ENCODE measurements at places on chromosomes 4 and X.

DNA sequence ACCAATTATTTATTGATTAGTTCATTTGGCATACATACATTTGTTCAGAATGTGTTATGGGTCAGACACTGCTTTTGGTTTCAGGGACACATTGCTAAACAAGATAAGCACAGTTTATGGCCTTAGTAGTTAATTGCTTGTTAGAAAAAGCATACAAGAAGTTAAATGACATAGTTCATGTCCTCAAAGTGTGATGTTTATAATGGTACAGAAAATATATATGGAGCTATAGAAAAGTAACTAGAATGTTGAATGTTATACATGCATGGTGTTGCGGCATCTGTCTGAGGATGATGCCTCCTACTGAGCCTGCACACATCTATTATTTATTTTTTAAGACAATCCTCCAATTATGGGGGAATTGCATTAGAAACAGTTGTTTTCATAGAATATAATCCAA, 1476.3 kb upstream of the PCDH7 start:
- DNase-seq, result no peak

DNA sequence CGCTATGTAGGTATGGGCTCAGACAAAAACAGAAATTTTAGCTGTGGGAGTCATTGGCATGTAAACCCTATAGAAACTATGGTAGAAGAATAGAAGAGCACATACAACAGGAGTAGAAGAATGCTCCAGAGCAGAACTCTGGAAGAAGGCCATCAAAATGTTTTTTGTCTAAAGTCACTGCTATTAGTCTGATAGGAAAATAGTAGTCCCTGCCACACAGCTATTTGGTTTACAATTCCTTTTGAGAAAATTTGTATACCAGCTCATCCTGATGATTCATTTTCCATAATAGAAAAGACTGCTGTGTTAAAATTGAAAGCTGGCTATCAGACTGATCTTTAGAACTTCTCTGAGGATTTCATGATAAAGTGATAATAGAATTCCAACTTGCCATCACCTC, 32.8 kb upstream of the ADAD1 start:
- DNase-seq, result no peak

- no peak for DNase-seq
Measured at GRCh38 chr4:146267826-146268225, 53.5 kb downstream of the REELD1 start.

DNA sequence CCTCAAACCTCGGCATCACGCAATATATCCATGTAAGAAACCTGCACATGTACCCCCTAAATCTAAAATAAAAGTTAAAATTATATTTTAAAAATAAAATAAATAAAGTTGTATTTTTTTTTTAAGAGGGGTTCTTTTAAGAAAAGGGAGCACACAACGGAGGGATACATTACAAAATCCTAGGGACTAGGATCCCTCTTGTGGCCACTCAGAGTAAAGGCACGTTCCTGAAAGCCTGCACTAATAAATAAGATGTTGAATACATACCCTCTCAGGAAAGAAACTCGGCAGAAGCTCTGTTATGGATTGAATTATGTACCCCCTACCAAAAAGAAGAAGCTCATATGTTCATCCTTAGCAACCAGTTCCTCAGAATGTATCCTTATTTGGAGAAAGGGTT, 50.9 kb upstream of the PRDX4 start:
- DNase-seq, result no peak

- DNase-seq, result no peak
Measured at GRCh38 chr4:105191621-105192210, 45.0 kb downstream of the TET2 start.

GRCh38 chrX:70834589-70834988, 73.9 kb downstream of the TEX11 start:
- DNase-seq, result no peak

- no peak for DNase-seq
Measured at GRCh38 chrX:151792505-151792904, 58.0 kb downstream of the CNGA2 start.

DNA sequence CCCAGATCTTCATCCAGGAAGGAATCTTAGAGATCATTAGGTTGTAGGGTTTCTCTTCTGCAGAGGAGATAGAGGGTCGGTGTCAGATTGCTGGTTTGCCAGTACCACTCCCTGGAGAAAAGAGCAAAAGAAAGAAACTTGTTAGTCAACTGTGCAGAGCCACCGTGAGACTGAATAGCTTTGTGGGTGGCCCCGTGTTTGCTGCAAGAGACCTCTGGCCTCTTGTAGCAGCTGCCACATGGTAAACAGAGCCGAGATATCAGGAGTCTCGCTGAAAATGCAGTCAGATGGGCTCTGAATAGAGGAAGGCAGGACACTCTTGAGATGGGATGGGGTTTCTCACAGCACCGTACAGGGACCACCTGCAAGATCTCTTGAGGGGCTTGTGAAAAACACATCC, 149.7 kb downstream of the PTTG2 start:
- no peak for DNase-seq

GRCh38 chr4:102334624-102335023, 10.7 kb downstream of the SLC39A8 start:
- DNase-seq, result no peak

DNA sequence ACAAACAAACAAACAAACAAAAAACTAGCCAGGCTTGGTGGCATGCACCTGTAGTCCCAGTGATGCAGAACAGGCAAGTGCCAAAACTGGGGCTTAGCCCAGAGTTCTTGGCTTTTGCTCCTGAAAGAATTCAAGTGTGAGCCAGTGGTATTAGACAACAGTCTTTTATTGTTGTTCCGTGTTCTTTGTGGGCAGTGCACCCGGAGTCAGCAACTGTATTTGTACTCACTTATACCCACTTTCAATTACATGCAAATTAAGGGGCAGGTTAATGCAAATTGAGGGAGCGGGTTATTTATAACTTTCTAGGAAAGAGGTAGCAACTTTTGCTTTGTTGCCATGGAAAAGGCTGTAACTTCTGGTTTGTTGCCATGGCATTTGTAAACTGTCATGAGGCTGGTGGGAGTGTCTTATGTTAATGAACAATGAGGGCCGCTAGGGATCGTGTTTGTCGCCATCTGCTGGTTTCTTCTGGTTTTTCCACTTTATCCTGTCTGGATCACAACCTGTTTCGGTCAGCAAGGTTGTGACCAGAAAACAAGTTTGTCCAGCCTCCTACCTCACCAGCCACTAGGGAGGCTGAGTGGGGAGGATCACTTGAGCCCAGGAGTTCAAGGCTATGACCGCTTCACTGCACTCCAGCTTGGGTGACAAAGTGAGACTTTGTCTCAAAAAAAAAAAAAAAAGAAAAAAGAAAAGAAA, 88.8 kb upstream of the ESX1 start:
- no peak for DNase-seq

DNA sequence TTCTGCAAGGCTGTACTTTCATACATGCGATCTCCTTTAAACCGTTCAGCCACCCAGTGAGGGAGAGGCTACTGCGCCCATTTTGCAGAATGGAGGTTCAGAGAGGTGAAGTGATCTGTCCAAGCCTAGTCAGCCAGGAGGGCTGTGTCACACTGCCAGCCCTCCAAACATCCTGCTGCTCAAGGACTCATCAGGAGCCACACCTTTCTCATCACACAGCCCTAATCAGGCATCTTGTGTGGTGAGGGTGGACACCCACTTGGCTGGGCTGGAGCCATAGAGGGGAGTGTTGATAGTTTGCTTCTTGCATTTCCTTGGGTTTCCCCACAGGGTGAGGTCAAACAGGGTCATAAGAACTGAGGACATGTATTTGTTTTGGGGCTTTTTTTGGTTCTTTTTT, 5.4 kb upstream of the CXCR3 start:
- DNase-seq, result no peak

- DNase-seq, result no peak
Measured at GRCh38 chrX:153375571-153375970, 25.6 kb downstream of the PNMA6E start.

GRCh38 chrX:154515090-154515965, 704 bp downstream of the FAM3A start:
- DNase-seq, result no peak

DNA sequence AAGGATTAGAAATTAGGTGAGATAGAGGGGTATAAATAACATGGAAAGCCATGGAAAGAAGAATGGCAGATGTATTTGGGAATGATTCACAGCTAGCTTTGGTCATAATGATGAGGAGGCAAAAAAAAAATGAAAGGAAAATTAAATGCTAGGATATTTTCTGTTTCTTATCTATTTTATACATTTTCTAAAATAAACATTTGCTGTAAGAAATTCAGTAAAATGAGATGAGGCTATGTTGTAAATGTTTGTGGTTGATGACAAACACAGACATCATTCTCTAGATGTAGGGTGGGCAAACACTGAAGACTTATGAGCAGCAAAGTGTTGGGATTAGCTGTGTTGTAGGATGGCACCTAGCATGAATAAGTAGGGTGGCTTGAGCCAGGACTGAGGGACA, 407.1 kb downstream of the IL15 start:
- no peak for DNase-seq

DNA sequence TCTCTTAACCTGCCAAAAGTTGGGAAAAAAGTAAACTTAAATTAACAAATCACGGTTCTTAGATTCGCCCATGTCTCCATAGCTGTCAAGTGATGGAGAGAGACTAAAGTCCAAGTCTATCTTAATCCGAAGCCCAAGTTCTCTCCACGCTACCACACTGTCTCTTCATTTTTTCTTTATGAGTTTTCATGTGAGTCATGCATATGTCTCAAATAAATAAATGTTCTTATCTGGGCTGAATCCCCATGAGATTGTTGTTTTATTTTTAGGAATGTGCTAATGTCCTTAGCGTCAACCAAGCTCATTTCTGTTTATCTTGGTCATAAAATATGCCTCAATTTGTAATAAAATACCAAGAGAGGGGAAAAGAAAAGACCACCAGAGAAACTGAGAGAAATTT, 169.3 kb downstream of the RCHY1 start:
- DNase-seq, result no peak

DNA sequence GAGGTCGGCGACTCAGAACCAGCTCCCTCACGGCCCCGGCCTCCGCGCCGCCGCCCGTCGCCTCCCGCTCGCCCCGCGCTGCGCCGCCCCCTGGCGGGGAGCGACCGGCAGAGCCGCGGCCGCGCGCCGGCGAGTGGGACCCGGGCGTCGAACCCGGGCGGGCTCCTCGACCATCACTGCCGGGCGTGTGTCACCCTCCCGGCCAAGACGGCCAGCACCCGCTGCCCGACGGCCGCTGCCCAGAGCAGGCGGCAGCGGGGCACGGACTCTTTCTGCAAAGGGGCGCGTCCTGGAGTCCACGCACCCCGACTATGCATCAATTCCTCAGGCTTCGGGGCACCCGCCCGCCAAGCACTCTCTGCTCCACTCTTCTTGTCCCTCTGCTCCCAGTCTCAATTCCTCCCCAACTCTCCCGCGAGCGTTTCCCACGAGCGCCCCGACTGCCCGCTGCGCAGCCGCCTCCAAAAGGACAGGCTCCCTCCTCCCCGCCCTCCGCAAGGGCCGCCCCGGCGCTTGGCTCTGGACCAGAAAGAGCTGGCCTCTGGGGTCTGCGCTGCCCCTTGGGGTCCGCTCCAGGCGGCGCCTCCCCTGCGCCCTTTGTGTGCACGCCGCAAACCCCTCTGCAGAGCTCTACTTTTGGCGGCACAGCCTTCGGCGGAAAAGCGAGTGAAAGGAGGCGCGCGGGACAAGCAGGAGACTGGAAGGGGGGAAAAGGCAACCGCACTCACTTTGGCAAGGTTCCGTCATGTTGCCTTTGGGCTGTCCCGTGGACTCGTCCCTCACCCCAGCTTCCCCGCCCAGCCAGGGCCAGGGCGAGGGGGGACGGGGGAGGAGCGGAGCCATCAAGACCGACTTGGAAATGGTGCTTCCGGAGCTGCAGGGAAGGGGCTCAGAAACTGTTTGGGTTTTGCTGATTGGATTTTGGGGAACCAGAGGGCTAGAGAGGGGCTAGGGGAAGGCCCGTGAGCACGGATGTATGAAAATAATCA, 1.0 kb downstream of the PDE5A start:
- no peak for DNase-seq

- DNase-seq, result no peak
Measured at GRCh38 chr4:164847967-164848649, 28.9 kb upstream of the APELA start.

DNA sequence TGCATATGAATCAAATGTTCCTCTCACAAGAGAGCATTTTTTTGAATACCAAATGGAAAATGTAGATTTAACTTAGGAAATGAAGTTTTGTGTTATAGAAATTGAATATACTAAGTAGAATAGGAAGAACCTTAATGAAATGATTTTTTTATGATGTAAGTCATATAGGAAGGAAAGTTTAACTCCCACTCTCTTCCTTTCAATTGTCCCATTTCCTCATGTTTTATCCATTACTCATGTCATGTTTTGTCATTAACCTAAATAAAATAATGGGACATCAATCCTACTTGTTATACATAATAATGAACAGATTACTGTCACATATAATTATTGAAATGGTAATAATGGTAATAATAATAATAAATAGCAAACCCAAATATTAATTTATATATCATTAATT, 22.7 kb upstream of the SRD5A3 start:
- no peak for DNase-seq

DNA sequence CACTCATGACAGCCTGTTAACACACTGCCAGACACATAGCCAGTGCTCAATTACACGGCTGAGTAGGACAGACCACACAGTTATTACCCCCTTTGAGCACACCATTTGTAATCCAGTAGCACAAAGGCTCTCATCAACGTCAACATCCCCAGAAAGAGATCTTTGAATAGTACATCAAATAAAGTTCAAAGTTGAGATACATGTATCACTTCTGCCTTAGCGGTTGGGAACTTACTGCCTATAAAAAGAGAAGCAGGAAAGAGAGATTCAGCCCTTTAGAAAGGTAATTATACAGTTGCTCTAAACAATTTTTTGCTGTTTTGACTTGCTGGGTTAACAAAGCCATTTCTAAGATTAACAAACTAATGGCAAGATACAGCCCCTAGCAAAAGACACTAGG, 16.2 kb downstream of the ANXA5 start:
- DNase-seq, result no peak

DNA sequence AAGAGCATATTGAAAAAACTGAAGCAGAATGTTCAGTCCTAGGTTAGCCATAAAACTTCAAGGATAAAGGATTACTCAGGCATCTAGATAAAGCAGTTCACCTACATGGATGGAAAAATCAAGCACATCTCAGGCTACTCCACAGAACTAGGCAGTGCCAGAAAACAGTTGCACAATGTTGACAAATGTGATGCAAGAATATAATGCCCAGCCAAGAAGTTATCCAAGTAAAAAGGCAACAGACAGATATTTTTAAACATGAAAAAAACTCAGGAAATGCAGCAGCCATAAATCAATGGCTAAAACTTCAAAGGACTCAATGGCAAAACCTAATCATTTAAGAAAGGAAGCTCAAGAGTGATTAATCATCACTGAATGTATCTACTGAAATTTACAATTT, 456.0 kb upstream of the FAM241A start:
- no peak for DNase-seq

DNA sequence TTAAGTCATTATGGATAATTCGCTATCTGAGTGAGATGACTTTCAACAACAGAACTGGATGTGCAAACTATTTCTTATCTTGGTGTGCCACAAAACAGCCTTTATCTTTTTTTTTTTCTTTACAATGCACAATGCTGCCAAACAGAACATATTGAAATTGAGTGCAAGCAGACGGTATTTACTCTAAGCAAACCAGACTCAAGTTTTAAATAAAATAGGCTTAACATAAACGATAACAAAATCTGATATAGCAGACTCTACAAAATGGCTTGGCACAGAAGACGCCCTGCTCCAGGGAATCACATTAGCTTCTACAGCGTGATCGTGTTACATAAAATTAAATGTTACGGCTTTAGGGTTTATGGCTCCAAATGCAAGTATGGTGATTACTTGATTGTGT, 9.6 kb upstream of the STK32B start:
- no peak for DNase-seq

GRCh38 chrX:25597551-25597950, 540.6 kb upstream of the MAGEB18 start:
- no peak for DNase-seq

GRCh38 chr4:82866706-82867385, 24.1 kb downstream of the SEC31A start:
- DNase-seq, result no peak

All from anterior cingulate cortex (tissue), 58 donors.